ENCODE measurements at places on chromosomes 12 and 14.

GRCh38 chr12:40819436-40820108 lies 127.3 kb downstream of the CNTN1 start:
- no peak for DNase-seq

DNA sequence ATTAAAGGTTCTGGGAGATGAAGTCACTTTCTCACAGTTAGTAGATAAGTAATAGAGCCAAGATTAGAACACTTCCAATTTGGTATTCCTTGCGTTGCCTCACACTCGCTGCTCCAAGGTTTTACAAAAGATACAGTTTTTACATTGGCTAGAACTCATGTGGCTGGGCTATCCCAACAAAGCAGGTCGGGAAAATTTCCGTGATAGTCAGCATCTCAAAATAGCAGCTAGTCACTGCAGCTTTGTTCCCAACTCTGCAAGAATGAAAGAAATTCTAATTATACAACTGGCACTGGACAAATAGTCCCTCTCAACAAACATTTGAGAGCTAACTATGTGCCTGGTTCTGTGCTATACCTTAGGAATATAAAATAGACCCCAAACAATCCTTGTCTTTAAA lies 24.6 kb upstream of the PPP1R12A start:
- DNase-seq = no peak

DNA sequence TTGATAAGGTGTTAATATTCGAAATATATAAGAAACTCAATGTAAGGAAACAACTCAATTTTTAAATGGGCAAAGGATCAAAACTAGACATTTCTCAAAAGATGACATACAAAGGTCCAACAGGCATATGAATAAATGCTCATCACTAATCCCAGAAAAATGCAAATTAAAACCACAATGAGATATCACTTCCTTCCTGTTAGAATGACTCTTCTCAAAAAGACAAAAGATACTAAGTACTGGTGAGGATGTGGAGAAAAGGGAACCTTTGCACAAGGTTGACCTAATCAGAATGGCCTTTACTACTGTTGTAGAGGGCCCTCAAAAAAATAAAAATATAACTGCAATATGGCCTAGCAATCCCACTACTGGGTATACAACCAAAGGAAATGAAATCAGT lies 383.4 kb downstream of the KCNH5 start:
- DNase-seq = no peak

- DNase-seq = no peak
These were observed 53.5 kb upstream of the PLEKHG6 start for GRCh38 chr12:6257007-6257406.

DNA sequence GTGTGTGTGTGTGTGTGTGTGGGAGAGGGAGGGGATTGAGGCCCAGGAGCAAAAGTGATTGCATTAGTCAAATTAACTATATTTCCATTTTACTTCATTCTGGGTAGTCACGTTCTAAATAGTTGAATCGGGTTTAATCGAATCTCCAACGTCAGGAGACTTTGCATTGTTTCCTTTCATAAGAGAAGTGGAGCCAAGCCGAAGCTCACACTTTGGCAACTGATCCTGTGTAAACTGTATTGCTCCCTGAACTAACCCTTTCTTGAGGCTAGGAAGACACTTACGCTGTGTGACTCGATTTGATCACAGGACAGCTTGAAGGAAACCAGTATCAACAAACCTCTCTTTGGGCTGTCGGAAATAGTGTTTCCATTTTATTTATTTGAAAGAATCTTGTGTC lies 363.4 kb upstream of the ATP2B1 start:
- no peak for DNase-seq

DNA sequence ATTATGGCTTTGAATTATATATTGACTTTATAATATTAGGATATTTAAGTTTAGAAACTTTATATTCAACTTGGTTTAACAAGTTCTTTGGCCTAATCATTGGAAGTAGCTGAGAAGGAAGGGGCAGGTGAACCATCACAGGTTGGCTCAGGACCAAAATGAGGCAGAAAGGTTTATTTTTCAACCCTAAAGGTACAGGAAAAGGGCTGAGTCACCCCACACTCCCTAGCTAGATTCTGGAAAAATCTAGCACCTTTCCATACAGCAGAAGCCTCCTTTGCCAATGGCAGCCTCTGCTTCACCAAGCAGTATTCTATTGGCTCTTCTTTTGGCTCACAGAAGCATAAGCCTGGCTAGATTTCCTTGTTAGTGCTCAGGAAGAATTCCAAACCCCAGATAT lies 19.3 kb upstream of the MED6 start:
- no peak for DNase-seq

DNA sequence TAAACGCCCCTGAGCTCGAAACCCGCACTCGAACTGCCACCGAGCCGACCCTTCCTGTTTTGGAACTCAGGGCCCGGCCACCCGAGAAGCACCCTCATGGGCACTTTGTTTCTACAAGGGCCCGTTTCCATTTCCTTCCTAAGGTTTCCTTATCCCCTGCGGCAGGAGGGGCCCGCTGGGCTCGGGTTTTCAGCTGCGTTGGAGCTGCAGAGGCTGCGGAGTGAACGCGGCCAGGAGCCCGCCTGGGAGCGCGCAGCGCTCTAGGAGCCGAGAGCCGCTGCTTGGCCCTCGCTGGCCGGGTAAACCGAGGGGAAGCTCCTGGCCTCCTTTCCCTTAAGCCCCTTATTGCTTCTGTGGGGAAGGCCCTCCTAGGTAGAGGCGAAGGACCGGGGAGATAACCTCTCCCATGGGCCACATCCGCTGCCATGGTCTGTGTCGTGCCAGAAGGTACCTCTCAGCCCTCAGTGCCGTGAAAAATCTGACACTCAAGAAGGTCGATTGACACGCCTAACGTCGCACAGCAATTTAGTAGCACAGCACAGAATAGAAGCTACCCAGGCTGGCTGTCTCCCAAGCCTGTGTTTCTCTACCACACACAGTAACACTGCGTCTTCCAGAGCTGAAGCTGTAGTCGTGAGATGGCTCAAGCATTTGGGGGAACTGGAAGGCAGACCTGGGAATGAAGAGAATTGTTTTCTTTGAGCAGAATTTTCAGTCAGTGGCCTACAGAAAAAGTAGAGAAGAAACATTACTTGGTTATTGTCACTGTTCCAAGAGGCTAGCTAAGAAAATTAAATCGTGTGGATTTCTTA lies 12.9 kb upstream of the CALM1 start:
- DNase-seq = peak; percentile 74

DNA sequence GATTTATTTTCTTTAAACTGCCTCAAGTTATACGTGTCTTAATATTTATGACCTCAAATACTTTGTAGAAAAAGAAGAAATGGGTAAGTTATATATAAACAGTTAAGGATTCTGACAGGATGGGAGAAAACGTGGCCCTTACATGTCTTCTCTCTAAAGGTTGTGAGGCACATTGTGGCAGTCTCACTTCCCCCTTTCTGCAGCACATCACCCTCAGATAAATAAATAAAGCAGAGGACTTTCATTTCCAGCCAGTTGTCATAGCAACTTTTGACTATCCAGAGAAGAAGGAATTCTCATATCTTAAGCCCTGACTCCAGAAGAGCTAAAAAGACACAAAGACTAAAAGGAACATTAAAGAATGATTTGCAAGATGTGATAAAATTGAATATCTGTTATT lies 28.8 kb upstream of the CEP83 start:
- DNase-seq = no peak

DNA sequence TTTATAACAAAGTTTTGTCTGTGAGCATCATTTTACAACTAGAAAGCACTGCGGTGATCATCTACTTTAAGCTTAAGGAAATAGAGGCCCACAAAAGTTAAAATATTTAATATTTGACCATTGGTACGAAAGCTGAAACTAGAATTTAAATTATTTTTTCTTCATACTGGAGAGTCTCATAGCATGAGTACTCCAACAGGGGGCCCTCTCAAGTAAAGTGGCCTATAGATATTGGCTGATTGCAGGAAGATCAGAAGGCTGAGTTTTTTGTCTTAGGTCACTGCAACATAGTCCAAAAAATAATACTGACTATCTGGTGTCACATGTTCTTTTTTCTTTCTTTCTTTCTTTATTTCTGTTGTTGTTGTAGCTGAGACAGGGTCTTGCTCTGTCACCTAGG lies 75.3 kb upstream of the ZDHHC17 start:
- no peak for DNase-seq

- DNase-seq = peak; percentile 34
These were observed 60.0 kb downstream of the DCAF5 start for GRCh38 chr14:69092840-69093422.

GRCh38 chr14:105026033-105026785 lies 5.3 kb upstream of the CDCA4 start:
- DNase-seq = no peak

DNA sequence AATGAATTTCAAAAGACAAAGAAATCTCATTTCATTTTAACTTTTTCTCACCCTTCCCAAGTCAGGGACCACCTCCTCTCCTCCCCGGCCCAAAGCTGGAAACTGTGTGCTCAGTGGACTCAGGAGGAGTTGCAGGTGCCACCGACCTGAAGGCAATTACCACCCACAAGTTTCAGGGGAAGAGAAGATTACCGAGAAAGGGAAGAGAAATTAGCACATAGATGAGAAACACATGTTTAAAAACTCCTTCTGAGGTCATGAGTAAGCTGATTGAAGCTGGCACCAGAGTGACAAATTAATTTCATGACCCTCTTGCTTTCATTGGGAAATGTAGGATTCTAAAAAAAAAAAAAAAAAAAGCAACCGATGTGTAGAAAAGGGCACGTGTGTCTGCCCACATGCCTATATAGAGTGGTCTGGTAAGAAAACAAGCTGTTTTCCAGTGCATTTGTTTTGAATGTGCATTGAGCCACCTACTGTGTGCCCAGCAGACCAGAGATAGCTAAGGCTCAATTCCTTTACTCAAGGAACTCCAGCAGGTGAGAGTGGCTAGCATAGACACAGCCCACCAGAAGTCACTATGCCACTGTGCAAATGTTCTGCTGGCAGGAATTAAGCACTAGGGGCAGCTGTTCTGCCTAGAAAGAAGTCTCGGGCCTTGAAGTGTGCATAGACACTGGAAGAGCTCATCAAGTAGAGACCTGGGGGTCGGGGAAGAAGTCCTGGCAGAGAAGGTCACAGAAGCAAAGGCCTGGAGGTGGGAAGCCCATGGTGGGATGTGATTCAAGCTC lies 30.5 kb downstream of the DPF3 start:
- no peak for DNase-seq

- no peak for DNase-seq
These were observed 24.3 kb upstream of the RGS6 start for GRCh38 chr14:71907793-71908515.

- DNase-seq = peak; percentile 10
These were observed 170.2 kb upstream of the FOXG1 start for GRCh38 chr14:28596391-28596790.

DNA sequence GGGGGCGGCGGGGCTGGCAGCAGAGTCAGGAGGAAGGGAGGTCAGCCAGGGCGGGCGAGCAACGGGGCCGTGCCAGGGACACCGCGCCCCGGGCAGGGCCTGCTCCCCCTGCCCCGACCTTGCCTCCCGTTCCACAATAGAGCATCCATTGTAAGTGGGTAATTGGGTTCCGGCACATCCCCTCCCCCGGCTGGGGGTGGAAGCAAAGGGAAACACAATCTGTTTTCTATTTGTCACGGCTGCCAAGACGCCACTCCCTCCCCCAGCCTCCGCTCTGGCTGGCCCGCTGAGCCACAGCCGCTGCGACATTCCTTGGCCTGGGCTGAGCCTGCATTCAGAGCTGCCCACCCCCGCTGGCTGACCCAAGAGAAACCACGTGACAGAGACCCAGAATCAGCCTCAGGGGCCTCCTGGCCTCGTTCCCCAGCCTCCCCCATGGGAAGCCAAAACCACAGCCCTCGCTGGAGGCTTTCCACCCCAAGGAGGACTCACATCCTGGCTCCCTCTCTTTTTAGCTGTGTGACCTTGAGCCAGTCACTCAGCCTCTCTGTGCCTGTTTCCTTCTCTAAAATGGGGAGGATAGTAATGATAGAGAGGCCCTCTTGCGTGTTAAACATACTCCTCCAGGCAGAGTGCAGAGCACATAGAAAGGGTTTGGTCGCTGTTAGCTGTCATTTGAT lies 117.6 kb downstream of the SCARB1 start:
- peak; percentile 87 for DNase-seq

GRCh38 chr14:99571303-99571986 lies 32.6 kb downstream of the CCDC85C start:
- no peak for DNase-seq

DNA sequence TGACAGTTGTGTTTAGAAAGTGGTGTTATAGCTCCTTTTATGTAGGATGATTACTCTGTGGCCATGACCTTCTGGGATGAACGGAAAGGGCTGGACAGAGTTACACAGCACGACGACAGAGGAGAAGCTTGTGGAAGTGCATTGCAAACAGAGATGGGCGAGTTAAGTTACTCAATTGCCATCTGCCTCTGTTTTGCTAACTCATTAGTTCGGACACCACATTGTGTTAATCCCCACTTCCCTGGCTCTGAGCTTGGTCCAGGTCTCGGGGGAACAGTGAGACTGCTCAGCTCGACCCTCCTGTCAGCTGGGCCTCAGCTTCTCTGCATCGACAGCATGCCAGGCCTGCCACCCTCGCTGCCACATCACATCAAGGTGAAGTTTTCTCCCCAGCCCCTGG lies 408.0 kb downstream of the ZFP36L1 start:
- no peak for DNase-seq

- DNase-seq = peak; percentile 35
These were observed 11.2 kb downstream of the CEP170B start for GRCh38 chr14:104876251-104876699.

GRCh38 chr14:59107819-59108218 lies 80.6 kb upstream of the DAAM1 start:
- DNase-seq = no peak

- DNase-seq = peak; percentile 25
These were observed 85.6 kb downstream of the MSRB3 start for GRCh38 chr12:65364046-65364445.

DNA sequence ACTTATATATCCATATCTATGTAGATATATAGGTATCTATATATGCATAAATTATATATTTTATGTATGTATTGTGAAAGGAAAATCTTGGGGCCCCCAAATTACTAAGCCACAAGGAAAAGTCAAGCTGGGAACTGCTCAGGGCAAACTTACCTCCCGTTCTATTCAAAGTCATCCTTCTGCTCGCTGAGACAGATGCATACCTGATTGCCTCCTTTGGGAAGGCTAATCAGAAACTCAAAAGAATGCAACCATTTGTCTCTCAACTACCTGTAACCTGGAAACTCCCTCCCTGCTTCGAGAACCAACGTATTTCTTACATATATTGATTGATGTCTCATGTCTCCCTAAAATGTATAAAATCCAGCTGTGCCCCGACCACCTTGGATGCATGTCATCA lies 58.8 kb upstream of the C14orf132 start:
- no peak for DNase-seq

GRCh38 chr14:50363714-50364111 lies 33.0 kb downstream of the CDKL1 start:
- peak; percentile 54 for DNase-seq

- peak; percentile 94 for DNase-seq
These were observed 425.8 kb downstream of the RAD51B start for GRCh38 chr14:68245146-68246073.

- no peak for DNase-seq
These were observed 26.5 kb upstream of the TTC7B start for GRCh38 chr14:90842726-90843125.

GRCh38 chr12:30630076-30630978 lies 65.3 kb downstream of the IPO8 start:
- DNase-seq = no peak

Measured in fibroblast of villous mesenchyme (primary cell).